ENCODE measurements at places on chromosomes 2 and 18.

- no peak for DNase-seq
Observed at GRCh38 chr2:164545484-164545883, 75.8 kb downstream of the GRB14 start.

GRCh38 chr2:27796791-27797765 is 25.6 kb downstream of the MRPL33 start:
- DNase-seq: no peak

- DNase-seq: no peak
Observed at GRCh38 chr18:8745355-8746014, 40.1 kb downstream of the MTCL1 start.

DNA sequence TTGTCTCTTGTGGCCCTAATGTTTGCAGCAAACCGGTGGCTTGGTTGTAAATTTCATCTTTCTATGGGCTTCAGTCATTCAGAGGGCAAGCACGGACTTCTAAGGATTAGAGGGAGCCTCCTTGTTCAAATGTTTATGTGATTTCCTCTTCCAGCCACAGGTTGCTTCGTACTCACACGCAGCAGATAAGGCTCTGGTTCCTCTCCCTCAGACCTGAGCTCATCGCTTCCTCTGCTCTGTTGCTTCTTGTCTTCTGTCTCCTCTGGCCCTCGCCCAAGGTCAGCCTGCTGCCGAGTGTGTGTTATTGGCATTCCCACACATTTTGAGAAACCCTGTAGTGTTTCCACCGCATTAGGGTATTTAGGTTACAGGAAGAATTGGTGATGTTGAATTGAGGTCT is 44.0 kb downstream of the MYL12B start:
- DNase-seq: no peak

DNA sequence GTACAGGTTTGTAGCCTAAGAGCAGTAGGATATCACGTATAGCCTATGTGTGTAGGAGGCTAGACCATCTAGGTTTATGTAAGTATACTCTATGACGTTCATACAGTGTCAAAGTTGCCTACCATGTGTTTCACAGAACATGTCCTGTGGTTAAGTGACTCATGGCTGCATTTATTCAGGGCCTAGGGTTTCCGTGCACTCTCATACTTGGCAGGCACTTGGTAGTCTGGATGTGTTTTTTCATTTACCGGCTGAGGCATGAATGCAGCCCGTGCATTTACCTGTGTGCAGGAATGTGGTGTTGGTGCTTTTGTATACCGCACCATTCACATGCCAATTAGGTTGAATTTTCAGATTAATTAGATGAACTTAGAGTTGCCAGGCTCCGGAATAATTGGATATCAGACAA is 43.4 kb downstream of the MYL12B start:
- peak; percentile 16 for DNase-seq

DNA sequence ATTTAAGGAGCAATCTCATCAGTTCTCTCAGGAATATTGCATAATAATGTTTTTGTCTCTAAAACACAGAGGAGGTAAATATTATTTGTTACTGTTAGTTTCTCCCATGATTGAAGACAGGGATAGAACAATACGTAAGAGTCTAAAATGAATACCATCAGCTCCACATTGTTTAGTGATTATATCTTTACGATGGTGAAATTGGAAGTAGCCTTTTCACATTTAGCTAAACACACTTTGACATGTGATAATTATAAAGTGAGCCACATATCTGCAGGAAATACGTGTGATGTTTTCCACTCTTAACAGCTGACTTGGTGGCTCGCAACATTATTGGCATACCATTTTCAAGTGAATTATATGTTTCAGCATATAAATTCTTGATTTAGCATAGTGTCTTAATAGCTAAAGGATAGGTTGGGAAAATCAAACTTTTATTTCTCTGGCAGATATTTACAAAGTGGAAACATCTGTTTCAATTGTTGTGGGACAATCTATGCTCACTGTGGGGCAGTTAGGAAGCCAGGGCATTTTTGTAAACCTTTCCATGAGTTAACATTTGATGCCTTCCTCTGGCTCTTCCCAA is 208.1 kb upstream of the RASGRP3 start:
- no peak for DNase-seq

DNA sequence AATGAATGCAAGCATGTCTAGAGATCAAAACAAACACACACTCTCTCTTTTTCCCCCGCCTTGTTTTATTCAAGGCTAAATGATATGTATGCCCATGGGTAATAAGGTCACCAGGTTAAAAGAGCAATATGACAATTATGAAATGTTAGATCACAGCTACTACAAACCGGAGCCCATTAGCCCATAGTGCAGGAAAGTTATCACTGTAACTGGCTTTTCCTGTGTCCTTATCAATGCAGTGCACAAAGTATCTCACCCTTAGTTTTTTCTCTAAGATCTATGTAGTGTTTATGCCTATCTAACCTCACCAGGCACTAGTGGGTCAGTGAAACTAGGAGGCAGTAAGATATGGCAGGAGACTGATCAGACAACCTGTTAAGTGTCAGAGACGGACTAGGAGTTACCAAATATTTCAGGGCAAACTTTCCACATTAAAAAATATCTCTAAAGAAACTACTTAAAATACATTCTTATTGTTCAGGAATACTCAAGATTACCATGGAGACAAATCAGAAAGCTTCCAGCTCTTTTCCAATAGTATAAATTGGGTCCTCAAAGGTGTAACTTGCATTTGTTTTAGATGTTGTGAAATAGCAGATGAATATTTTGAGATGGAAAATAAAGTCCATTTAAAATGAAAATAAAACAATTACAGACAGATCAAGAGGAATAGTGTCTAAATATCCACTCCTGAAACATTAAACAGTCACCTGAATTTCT is 282.2 kb downstream of the EXOC6B start:
- DNase-seq: no peak

- DNase-seq: no peak
Observed at GRCh38 chr2:37645836-37646235, 25.6 kb downstream of the CDC42EP3 start.

- DNase-seq: no peak
Observed at GRCh38 chr18:58309099-58309498, 265.1 kb downstream of the NEDD4L start.
